PC-3 (cell line): ENCODE measurements at places on chromosomes 2 and 18. TPM values are rescaled to one million over a fixed set of nuclear protein-coding genes. Genes with fewer than 3 reads are reported as not detected.

Gene C1QL2
- not detected in 2 replicates for total RNA-seq

Gene IL1R1
- 0.40 and 0.69 TPM in 2 replicates for total RNA-seq

Gene OR6B2
- total RNA-seq = not detected in 2 replicates

Gene DNAJC27
- 2.0 and 3.1 TPM in 2 replicates for total RNA-seq

Gene NXPH2
- total RNA-seq = not detected in 2 replicates

Gene NEUROD1
- total RNA-seq = not detected in 2 replicates

Gene SELENOI
- 22.0 and 22.3 TPM in 2 replicates for total RNA-seq

Gene TFCP2L1
- total RNA-seq = 2.4 and 3.5 TPM in 2 replicates

Gene CCDC102B
- 2.2 and 2.4 TPM in 2 replicates for total RNA-seq

Gene GALNT5
- 0.04 TPM in 1 of 2 replicates, not detected in the other for total RNA-seq

Gene CNDP1
- not detected in 2 replicates for total RNA-seq

Gene AFF3
- 0.04 and 0.06 TPM in 2 replicates for total RNA-seq

Gene IL36RN
- 0.36 TPM in 1 of 2 replicates, not detected in the other for total RNA-seq

Gene CHRNA1
- total RNA-seq = 0.23 and 1.8 TPM in 2 replicates

Gene SNORC
- total RNA-seq = 11.1 and 14.3 TPM in 2 replicates

Gene DRC1
- total RNA-seq = not detected in 2 replicates

Gene DLGAP1
- total RNA-seq = not detected in 2 replicates

Gene PRSS56
- not detected in 2 replicates for total RNA-seq

Gene GAREM1
- total RNA-seq = 0.86 and 1.8 TPM in 2 replicates

Gene CACNB4
- not detected in 2 replicates for total RNA-seq

Gene LRATD1
- total RNA-seq = 35.4 and 41.3 TPM in 2 replicates

Gene RASGRP3
- 0.15 and 0.52 TPM in 2 replicates for total RNA-seq

Gene RFX8
- 0.46 and 0.77 TPM in 2 replicates for total RNA-seq

Gene SPC25
- total RNA-seq = 11.1 and 19.9 TPM in 2 replicates

Gene VWA3B
- not detected in 2 replicates for total RNA-seq

Gene CD8B2
- total RNA-seq = not detected in 2 replicates

Gene EEF1B2
- total RNA-seq = 596 and 616 TPM in 2 replicates

Gene CRYGD
- not detected in 2 replicates for total RNA-seq

Gene CMPK2
- total RNA-seq = 5.0 and 6.5 TPM in 2 replicates
